Activated CD4-positive, alpha-beta memory T cell treated with anti-CD3 and anti-CD28 coated beads for 36 hours (primary cell): ENCODE measurements at places on chromosomes 3 and 15. TPM values are rescaled to one million over a fixed set of nuclear protein-coding genes. Genes with fewer than 3 reads are reported as not detected.
A peak's percentile ranks its signal among the peaks of the same experiment; 100 is the strongest.

DNA sequence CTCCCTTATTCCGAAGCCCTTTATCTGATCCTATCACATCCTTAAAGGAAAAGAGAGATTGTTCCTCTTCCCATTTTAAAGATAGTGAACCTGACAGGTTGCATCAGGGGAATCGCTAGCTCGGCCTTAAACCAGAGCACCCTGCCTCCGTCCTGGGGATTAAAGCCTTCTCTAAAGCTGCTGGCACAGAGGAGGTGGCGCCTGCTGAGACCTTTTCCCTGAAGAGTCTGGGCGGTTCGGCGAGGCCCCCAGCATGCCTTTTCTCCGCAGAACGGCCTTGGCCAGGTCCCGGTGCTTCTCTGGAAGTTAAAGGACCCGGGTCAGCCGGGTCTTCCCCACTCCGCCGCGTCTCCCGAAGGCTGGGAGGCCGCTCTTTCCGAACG, 593 bp downstream of the FAM219B start:
- H3K36me3 ChIP-seq: peaks cover 22% of the 10 kb centered on the region
- H3K4me1 ChIP-seq: peaks cover 34% of the 10 kb centered on the region
- no peaks in the 10 kb centered on the region for H3K27me3 ChIP-seq
- peak; percentile 50 for DNase-seq

GRCh38 chr3:118863731-118864322, 170.8 kb downstream of the IGSF11 start:
- no peaks in the 10 kb centered on the region for H3K4me1 ChIP-seq
- H3K27ac ChIP-seq: no peak overlapping the region
- no peaks in the 10 kb centered on the region for H3K36me3 ChIP-seq
- peak; percentile 12 for DNase-seq
- peaks cover 7% of the 10 kb centered on the region for H3K27me3 ChIP-seq

GRCh38 chr15:52661909-52662308, 17.3 kb downstream of the ATOSA start:
- H3K36me3 ChIP-seq: peaks cover 29% of the 10 kb centered on the region
- no peak overlapping the region for H3K27ac ChIP-seq
- H3K4me1 ChIP-seq: peaks cover 31% of the 10 kb centered on the region
- no peaks in the 10 kb centered on the region for H3K27me3 ChIP-seq
- DNase-seq: no peak

DNA sequence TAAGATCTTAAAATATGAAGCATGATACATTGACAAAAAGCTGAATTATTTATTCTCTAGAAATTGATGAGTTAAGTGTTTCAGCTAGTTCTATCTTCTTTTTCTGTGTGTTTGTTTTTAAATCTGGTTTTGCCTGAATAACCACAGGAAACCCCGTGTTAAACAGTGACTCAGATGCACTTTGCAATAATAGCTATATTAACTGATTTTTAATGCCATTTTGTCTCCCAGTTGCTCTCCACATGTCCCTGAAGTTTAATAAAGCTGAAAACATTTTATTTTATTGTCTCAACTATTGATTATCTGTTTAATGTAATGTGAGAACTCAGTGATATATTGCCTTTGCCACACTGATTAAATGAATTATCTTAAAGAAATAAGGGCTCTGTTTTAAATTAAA, 42.8 kb upstream of the ROBO1 start:
- H3K27ac ChIP-seq: no peak overlapping the region
- no peak for DNase-seq
- no peaks in the 10 kb centered on the region for H3K4me1 ChIP-seq
- H3K27me3 ChIP-seq: no peaks in the 10 kb centered on the region
- no peaks in the 10 kb centered on the region for H3K36me3 ChIP-seq
- no peak overlapping the region for H3K4me3 ChIP-seq

GRCh38 chr3:139307072-139307491, 36.7 kb upstream of the MRPS22 start:
- no peak for DNase-seq
- no peaks in the 10 kb centered on the region for H3K36me3 ChIP-seq
- H3K4me3 ChIP-seq: no peak overlapping the region
- no peak overlapping the region for H3K27ac ChIP-seq
- no peaks in the 10 kb centered on the region for H3K4me1 ChIP-seq

DNA sequence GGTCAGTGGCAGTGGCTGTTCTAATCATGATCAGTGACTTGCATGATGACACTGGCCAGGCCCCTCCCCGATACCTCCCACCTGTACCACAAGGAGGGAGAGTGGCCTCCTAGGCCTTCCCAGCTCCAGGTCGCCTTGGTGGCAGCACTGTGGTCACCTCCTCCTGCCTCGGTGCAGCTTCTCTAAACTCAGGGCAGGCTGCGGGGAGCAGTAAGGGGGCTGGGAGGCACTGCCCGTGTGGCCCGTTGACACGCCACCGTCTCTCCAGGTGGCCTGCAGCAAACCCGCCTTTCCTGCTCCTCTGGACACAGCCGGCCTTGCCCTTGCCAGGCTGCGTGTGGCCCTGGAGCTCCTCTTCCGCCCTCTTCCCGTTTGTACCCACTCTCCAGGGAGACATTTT, 184.1 kb downstream of the XXYLT1 start:
- no peak overlapping the region for H3K27ac ChIP-seq
- DNase-seq: no peak
- H3K4me1 ChIP-seq: peaks cover 6% of the 10 kb centered on the region
- no peak overlapping the region for H3K4me3 ChIP-seq
- H3K27me3 ChIP-seq: no peaks in the 10 kb centered on the region

- no peak within 1 kb of the TSS for H3K4me3 ChIP-seq
- no peaks in the 10 kb centered on the region for H3K36me3 ChIP-seq
- H3K27ac ChIP-seq: no peak within 1 kb of the TSS
These were observed at the start of gene CPEB1 for GRCh38 chr15:82647045-82647834. TSS of gene CPEB1 (minus strand) at chr15:82647363. CDS start at chr15:82628459, 18,904 bp downstream.

REC114 gene
- total RNA-seq: not detected

KCNAB1 gene
- total RNA-seq: not detected
